ENCODE measurements at places on chromosomes 3 and 15.

DNA sequence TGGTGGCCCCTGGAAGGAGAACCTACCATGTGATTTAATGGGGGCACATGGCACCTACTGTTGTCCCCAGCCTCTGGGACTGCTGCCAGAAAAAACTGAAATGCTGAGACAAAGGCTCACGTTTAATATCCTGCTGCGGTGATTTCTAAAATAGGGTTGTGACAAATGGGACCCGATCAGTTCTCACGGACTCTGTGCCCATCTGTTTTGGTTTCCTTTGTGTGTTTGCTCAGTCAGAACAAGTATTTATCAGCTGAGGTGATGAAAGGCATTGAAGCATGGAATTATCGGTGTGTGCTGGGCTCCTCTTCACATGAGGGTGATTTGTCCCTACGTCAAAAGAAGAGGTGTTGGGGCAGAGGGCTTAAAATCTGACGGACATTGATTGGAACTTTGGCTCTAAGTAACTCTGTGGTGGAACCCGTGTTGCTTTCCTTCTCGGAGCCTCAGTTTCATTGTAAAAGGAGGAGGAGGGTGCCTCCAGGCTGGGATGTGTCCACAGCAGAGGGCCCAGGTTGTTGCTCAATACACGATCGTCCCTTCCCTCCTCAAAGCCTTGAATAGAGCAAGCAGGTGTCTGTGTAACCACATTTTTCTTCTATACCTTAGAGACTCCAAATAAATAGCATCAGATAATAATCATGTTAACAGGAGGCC is 283.3 kb upstream of the RGMA start:
- DNase-seq: no peak

DNA sequence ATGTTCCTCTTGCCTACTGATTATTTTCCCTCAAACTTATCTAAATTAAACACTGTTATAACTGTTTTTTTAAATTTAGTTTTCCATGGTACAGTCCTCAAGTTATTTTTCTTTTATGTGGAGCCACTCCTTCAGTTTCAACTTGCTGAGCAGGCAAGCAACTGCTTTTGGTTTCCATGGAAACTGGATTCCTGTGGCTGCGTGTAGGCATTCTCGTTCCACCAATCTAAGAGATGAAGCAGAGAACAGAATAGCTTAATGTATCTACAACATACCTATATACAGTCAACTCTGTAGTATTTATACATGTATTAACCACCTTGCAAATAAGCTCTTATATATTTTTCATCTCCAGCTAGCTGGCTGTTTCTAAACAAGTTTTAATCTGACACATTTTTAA is 25.8 kb upstream of the ANXA2 start:
- no peak for DNase-seq

- DNase-seq: no peak
Measured at GRCh38 chr3:134232151-134232550, 18.5 kb downstream of the RYK start.

DNA sequence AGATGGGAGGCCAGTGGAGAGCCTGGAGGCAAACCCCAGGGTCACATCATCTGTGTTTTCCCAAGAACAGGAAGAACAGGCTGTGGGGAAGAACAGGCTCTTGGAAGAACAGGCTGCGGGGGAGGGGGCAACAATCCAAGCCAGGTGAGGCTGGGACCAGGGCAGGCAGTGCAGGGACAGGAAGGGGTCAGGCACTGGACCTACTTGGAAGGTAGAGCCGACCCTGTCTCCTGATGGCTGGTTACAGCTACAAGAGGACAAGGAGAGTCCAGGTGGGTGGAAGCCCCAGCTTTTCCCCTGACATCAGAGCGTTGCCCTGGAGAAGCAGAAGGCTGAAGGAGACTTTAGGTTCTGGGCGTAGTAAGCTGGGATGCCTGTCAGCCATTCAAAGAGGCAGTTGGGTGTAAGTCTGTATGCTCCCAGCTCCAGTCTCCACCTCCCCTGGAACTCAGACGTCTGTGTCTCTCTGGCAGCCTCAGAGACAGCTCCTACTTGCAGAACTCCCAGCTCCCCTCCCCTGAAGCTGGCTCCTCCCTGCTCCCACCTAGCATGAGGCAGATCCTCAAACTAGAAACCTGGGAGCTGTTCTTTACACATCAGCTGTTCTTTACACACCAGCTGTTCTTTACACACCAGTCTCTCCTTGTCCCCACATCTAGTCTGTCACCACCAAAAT is 130.9 kb downstream of the DNAJB8 start:
- no peak for DNase-seq

GRCh38 chr15:61828860-61829513 is 231.3 kb downstream of the VPS13C start:
- no peak for DNase-seq

- DNase-seq: no peak
Measured at GRCh38 chr3:23867838-23868237, 49.0 kb downstream of the NKIRAS1 start.

DNA sequence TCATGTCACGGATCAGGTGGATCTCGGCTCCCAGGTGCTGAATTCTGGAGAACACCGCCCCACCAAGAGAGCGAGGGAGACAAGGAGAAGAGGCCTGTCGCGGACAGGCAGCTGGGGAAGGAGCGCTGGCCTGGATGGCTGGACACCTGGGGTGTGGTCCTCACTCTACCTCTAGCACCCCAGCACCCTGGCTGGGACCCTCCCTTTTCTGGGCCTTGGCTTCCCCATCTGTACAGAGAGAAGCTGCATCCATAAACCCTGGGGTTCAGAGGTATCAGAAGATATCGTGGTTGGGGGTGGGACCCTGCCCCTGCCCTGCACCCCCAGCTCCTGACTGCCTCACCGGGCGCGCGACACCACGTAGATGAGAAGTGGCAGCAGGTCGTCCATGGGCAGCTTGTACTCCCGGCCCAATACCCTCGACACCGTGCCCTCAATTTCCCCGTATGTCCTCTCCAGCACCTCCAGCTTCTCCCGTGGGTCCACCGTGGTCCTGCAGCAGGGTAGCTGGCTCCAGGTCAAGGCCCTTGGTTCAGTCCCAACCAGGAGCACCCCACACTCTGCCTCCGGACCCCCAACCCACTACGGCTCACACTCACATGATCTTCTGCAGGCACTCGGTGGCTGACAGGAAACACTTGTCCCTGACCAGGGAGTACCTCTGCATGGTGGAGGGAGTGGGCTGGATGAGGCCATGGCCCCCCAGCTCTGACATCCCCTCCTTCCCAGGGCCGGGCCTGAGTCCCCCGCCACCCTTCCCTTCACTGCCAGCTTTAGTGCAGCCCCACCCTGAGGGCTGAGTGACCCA is 21.7 kb downstream of the ALS2CL start:
- no peak for DNase-seq

DNA sequence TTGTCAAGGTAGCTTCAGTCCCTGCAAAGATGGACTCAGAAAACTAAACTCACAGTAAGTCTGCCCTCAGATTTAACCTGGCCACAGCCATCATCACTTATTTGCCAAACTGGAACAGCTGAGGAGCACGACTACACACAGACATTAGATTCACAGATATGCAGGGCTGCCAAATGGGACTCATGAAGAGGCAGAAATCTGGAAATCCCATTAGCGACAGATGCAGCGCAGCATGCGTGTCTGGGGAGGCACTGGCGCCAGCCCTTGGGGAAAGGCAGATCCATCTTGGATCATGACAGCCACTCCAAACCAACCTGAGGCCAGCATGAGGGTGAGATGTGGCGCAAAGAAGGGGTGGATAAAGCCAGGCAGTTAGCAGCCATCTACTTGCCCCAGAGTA is 160.7 kb upstream of the TSC22D2 start:
- DNase-seq: no peak

GRCh38 chr3:196454935-196455334 is 22.7 kb upstream of the UBXN7 start:
- no peak for DNase-seq

DNA sequence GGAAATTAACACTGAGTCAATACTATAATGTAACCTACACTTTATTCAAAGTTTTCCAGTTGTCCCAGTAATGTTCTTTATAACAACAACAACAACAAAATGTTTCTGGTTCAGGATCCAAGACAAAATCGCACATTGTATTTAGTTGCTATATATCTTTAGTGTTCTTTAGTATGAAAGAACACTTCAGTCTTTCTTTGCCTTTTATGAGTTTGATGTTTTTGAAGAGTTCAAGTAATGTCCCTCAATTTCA is 7.6 kb upstream of the GRAMD1C start:
- no peak for DNase-seq

- no peak for DNase-seq
Measured at GRCh38 chr3:148329481-148330235, 368.0 kb upstream of the AGTR1 start.

- DNase-seq: no peak
Measured at GRCh38 chr15:68475449-68475848, 43.5 kb upstream of the ITGA11 start.

DNA sequence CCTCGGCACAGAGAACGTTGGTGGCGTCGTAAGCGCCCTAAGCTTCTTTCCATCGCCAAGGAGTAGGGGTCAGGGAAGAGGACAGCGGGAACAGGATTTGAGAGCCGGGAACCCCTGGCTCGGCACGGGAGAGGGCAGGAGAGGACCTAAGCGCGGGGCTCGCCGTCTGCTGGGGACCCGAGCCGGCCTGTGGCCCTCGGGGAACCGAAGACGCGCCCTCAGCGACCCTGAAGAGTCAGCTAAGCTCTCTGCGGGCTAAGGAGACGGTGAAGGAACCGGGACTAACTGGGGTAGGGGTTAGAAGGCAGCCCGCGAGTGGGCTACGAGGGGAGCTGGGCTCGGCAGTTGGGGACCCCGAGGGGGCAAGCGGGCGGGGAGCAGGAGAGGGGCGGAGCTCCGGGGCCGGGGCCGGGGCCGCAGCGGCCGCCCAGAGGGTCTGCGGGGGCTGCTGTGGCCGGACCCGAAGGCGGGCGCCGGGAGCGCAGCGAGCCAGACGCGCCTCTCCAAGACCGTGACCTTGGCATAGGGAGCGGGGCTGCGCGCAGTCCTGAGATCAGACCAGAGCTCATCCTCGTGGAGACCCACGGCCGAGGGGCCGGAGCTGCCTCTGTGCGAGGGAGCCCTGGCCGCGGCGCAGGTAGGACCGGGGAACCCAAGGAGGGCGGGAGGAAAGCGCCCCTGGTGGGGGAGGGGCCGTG is 574 bp downstream of the CASR start:
- DNase-seq: no peak

- DNase-seq: peak; percentile 27
Measured at GRCh38 chr15:70327856-70328678, 230.3 kb upstream of the TLE3 start.

DNA sequence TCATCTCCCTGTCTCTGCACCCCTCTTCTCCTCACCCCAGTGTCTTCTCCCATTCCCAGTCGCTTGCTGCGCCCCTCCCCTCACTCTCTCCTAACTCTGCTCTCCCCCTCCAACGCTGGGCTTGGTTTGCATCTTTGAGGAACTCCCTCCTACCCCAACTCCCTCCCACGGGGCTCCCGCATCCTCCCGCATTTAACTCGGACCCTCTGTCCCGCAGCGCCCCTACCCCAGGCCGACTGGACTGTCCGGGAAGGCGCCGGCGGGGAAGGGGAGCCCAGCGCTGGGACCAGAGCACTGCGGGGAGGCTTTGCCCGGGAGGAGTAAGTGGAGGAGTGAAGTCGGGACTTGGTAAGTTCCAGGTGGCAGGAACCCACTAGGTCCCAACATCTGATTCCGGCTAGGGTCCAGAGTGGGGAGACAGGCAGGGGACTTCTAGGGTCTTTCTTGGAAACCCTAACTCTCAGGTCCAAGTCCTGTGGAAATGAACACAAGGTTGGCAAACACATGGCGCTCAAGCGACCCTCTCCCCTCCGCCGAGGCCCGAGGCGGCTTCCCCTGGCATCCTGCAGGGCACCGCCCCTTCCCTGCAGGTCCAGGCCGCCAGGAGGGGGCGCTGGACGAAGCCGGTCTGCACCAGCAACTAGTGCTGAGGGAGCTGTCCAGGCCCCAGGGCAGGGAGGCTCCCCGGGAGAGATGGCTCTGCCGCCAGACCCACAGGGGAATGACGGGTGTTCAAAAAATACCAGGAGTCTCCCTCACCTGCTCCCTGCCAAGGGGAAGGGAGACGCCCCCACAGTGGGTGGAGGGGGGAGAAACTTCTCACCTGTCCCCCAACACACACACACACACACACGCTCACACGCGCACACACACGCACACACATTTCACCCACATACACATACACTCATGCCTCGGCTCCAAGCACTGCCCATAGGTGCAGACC is 53.2 kb downstream of the LHFPL4 start:
- peak; percentile 37 for DNase-seq

DNA sequence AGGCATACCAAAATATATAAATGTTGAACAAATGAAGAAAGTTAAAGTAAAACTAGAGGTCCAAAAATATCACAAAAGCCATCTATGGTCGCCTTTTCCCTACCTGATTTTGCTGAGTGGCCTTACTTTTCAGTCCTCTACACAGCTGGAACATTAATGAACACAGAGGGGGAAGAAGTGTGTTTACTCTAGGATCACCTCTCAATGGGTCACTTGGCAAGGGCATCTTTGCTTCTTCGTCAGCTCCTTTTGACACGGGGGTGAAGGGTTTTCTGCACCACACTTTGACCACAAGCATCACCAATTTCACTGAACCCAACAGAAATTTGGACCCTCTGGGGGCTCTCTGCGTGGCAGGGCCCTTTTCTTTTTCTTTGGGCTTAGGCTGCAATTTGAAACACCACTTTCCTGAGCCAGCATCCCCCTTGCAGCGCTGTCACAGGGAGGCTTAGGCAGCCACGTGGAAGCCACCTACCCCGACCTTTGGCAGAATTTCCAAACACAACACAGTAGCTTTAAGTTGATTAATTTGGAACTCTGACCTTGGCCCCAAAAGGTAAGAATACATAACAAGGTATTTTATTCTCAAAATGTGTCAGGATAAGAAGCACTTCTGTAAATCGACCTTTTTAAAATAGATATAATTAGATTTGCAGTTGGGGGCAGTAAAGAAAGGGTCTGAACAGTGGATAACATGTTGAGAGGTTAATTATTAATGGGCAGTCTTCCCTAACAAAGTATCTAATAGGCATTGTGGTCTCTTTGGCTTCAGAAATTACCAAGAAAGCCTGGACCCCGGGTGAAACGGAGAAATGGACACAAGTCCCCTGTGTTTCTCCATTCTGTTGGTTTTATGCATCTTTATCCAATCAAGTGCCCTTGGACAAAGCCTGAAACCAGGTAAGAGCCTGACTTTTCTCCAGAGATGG is at the start of gene LIPC:
TSS of gene LIPC (plus strand) at position 771 of the 929 bp plus-strand sequence. CDS start at position 813, 42 bp downstream.
- DNase-seq: no peak

DNA sequence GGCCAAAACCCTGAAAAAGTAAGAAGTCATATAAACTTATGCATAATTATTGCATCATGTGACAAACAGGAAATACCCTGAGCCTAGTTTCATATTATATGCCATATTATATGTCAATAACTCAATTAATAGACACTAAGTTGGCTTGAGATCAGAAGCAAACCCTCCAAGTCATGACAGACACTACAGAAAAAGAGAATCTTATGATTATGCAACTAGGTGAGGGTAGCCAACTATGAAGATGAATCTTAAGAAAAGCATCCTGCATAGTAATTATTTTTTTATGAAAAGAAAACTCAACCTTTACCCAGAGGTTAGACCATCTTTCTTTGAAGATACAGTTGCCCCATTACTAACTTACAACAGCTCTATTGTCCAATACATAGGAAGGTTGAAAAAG is 192.4 kb upstream of the VEPH1 start:
- DNase-seq: no peak

GRCh38 chr3:175486255-175486654 is 627.1 kb downstream of the NAALADL2 start:
- DNase-seq: no peak

Measured in CD4-positive, alpha-beta T cell treated with Interleukin-4 for 1 hour (primary cell).